GM20000 (cell line): ENCODE measurements at places on chromosomes 6 and 20.
A peak's percentile ranks its signal among the peaks of the same experiment; 100 is the strongest.

DNA sequence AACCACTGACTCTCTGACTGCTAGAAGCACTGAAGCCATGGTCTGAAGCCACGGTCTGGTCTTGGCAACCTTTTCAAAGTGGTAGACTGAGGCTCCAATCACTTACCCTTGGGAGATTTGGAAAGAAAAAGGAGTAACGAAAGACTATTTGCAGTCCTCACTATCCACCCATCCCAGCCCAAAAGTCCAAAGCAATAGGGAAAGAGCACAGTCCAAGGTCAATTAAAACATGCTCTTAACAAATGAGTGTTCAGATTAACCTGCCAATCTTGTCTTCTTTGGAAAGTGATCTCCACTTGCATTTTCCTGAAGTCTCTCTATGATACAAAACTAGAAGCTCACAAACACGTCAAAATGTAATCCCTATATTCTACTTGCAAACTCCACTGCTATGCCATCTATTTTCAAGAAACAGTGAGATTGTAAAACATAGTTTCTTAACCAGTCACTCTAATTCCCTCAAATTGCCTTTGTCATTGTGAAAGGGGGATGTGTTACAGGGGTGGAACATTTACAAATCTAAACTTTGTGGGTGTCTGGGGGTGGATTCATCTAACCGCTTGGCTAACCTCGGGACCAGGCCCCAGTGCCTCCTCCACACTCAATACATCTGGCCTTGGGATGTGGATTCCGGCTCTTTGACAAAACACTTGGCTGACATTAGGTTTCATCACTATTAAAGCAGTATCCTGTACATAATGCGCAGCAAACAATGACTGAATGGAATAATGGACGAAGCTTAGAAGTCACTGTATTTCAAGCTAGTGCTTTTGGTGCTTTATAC, 56.4 kb downstream of the B4GALT5 start:
- no peak for DNase-seq

DNA sequence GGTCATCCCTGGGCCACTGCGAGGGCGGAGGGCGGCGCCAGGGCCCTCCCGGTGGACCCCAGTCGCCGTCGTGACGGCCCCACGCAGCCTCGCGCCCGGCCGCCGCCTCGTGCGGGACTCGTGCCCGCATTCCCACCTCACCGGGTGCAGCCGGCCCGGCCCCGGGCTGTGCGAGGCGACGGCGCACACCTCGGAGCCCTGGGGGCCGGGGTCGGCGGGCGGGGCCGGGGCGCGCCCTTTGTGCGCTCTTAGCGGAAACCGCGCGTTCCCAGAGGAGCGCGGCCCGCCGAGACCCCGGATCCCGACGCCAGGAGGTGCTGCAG, 5.5 kb upstream of the DLL1 start:
- no peak for DNase-seq

GRCh38 chr6:148157841-148158240, 184.8 kb upstream of the SASH1 start:
- no peak for DNase-seq

- DNase-seq: no peak
Observed at GRCh38 chr20:51280047-51280446, 257.1 kb upstream of the KCNG1 start.

DNA sequence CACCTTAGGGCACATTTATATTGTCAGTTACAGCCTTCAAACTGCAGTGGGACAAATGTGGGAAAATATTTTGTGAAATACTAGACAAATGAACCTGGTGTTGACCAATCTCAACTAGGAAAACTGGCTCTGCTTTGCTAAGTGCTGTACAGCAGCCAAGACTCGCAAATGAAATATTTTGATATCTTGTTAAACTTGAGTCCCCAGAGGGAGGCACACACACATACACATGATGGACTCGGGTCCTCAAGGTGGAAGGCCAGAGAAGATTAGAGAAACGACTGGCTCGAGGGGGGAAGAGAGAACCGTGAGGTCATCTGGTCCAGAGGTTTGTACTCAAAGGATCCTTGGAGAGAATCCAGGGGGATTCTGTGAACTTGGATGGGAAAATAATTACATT, 67.3 kb upstream of the JAG1 start:
- DNase-seq: no peak

DNA sequence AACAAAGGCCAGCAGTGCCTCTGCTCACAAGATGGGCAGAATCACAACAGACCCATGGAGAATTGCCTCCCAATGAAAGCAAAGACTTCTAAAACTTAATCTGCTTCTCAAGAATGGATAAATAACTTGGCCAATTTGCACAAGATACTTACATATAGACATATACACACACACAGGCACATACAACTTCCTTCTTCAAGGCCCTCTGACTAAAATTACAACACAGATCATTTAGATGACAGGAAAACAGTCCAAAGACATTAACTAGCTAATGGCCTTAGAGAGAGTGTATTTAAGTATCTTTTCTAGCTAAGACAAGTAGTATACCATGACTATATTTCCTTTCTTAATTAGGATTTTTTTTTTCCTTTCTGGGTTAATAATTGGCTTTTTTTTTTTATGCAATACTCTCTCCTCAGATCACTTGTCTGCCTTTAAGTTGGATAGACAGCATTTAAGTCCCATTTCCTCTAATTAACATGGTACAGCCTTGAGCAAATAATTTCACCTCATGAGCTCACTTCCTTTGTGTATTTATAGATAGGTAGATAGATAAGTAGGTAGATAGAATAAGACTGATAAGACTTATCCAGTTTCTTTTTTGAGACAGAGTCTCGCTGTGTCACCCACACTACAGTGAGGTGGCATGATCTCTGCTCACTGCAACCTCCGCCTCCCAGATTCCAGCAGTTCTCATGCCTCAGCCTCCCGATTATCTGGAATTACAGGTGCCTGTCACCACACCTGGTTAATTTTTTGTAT, 70.0 kb downstream of the NRSN1 start:
- DNase-seq: no peak

- no peak for DNase-seq
Observed at GRCh38 chr6:45388328-45388727, 10.6 kb upstream of the SUPT3H start.

GRCh38 chr20:8930726-8931125, 138.2 kb upstream of the PLCB4 start:
- DNase-seq: no peak

DNA sequence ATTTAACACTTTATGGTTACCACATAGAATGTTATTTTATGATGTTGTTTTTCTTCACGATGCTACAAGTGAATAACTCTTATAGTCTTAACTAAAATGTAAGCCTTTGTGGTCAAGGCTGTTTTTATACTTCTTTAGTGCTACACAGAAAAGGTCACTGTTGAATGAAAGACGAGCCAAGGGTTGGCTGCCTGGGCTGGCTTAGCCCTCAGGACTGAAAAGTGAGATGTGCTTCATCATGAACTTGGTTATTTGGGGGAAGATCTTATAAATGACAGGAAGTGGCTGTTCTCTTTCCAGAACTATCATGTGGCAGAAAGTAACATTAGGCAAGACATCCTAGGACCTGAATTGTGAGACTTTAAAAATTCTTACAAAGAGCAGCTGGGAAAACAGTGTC, 404.0 kb downstream of the BTBD3 start:
- no peak for DNase-seq

DNA sequence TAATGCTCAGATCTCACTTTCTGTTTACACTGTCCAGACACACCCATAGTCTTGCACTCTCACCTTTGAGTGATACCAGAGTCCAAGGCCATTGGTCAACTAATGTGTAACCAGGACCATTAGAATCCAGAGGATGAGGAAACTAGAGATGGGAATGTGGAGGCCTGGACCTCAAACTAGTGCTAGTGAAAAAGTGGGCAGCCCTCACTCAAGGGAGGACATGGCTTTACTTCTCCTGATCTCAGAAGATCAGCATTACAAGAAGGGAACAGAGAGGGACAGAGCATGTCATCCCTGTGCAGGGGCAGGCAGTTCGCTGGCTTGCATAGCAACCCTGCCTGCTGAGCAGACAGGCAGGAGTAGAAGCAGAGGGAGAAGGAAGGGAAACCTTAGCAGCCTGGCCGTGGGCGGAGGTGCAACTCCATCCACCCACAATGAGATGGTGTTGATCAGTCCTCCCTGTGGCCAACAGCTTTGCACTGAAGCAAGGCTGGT, 22.6 kb upstream of the XRN2 start:
- peak; percentile 29 for DNase-seq

GRCh38 chr6:72627539-72627938, 5.7 kb downstream of the KCNQ5 start:
- no peak for DNase-seq

DNA sequence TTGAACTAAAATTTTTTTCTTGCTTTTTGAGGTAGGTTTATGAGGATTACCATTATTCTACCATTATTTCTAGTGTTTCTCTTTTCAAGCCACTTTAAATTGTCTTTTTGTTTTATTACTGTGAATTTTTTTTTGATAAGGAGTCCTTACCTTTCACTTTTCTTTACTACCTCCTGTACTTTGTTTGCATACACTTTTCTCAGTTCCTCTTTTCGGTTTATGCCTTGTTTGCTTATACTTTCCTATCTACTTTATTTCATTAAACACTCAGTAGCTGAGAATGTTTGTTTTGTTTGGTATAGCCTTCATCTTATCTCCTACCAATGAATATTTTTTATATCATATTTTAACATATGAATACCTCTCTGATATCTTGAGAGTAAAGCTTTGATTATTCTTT, 147.9 kb downstream of the TFAP2B start:
- peak; percentile 20 for DNase-seq

DNA sequence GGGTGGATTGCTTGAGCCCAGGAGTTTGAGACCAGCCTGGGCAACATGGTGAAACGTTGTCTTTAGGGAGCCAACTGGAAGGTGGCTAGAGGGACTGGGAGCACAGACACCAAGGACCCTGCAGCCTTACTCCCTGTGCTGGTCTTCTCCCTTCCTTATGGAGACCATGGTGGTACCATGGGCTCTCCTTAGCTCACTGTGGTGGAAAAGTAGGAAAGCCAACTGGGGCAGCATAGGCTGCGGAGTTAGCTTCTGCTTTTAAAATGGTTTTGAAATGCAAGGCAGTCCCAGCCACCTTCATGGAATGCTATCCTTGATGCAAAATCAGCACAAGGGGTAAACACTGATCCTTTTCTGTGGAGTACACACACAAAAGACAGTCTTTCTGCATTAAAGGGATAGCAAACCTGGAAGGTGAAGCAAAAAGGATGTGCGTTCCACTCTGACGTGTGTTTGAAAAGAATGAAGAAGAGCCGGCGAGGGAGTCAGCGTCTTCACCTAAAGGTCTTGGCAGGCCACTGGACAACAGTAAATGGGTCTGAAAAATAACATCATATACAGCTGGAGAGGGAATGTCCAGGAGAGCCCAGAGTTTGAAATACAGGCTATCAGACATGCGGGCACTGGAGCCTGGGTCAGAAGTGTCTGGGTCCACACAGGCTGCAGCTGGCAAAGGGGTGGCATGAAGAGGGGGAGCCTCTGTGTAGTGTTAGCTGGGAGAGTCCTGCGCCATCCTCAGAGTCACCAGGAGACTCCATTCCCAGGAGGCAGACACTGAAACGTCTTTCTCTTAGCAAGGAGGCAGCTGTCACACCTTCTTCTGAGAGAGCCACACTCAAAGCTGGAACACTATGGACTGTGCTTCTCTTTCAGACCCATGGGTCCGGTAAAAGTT, 58.5 kb downstream of the GPR6 start:
- DNase-seq: no peak

DNA sequence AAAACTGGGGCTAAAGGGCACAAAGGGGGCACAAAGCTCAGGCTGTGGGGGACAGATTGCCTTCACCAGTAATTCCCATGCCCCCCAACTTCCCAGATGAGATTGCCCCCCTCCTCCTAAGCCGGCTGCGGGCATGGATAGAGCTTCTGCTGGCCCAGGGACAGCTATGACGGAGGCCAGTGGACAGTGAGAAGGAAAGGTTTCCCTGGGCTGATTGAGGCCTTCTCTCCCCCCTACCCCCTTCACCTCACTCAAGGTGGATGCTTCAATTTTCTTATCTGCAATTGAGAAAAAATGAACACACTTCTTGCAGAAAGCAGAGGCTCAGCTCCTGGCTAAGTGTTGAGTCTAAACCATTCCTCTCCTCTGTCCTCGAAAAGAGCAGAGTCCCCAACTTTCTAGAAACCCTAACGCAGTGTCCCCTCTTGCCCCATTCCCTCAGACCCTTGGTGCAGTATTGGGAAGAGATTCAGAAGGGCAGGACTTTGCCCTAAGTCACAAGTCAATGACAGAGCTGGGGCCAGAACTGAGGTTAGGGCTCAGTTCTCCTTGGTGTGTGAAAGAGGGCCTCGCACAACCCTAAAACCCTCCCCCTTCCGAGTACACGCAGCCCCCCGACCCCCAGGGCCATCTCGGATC, 808 bp downstream of the SDC4 start:
- peak; percentile 40 for DNase-seq

DNA sequence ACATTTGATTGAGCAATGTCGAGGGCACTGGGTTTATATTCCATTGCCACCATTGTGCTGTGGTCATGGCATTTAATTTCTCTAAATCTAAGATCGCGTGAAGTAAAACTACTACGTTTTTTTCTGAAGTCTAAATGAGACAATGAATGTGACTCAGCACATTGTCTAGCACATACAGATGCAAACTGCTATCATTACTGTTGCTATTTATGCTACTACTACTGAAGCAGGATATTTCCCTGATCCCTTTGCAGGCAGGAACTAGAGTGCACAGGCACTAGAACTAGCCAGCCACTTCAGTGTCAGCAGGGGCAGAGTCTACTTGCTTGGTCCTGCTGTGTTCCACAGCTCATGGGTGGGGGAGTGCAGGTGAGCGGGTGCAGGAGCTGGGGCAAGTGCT, 449.7 kb downstream of the CDKAL1 start:
- no peak for DNase-seq

- DNase-seq: peak; percentile 6
Observed at GRCh38 chr6:80249897-80250296, 143.4 kb downstream of the BCKDHB start.

DNA sequence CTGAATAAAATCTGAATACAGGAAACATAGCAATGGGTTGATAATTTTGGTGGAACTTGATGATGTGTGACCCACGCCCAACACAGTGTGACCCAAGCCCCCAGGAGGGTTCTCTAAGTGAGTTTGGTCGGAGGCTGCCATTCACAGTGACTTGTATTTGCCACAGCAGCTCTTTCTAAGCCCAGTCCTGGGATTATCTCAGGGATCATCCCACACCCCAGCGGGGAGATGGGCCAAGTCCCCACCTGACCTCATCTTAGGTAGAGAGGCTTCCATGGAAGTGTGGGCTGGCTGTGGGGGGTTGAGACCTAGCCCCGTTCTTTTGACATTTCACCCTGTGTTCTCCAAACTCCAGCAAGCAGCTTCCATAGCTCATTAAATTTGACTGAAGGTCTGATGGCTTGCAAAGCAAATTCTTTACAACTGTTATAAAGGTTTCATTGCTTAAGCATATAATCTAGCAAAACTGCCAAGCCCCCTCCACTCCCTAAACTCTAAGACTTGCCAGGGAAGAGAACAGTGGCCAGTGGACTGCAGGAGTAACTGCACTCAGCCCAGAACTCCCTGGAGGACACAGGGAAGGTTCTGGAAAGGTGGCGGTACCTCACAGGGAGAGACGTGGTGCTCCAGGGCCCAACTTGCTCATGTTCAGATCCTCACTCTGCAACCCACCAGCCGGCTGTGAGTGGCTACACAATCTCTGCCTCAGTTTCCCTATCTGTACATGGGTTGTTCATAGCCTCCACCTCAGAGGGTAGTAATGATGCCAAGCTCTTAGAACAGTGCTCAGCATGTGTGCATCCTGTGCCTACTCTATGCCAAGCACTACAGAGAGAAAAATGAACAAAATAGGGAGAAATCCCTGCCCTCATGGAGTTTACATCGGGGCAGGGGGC, 1.0 kb upstream of the PCK1 start:
- DNase-seq: no peak

GRCh38 chr6:161058741-161059140, 67.2 kb downstream of the MAP3K4 start:
- no peak for DNase-seq
